Neural crest cell (in vitro differentiated cells): ENCODE measurements at places on chromosomes 3 and 15.

DNA sequence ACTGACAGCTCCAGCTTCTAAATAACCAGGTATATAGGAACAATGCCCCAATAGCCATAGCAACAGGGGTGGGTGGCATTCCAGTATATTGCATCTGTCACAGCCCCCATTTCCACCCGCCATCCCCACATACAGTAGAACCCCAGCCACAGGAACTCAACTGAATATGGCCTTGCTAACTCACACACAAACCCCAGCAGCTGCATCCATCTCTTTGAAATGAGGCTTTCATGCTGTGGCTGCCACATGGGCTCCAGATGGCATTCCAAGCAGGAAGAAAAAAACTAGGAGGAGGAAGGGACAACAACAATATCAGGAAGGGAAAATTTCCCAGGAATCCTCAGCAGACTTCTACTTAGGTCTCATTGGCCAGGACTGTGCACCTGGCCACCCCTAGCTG lies 54.6 kb downstream of the CCR3 start:
- DNase-seq = no peak

- DNase-seq = no peak
These were observed 1027.7 kb upstream of the NR2F2 start for GRCh38 chr15:95302809-95303208.

DNA sequence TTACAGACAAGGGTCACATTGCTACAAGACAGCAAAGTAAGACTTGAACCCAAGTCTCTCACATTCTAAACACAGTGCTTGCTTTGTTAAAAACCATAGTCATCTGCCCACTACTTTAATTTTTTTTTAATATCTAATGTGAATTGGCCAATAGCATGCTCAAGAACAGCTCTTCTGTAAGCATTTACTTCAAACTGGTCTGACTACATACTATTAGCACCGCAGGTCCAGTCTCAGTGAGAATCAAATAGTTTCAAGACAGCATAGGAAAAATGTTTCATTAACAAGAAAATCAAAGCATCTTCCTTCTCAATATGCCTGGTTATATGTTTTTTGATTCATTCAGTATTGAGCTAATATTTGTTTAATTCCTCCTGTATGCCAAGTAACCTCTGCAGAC lies 419.9 kb downstream of the ERC2 start:
- no peak for DNase-seq

DNA sequence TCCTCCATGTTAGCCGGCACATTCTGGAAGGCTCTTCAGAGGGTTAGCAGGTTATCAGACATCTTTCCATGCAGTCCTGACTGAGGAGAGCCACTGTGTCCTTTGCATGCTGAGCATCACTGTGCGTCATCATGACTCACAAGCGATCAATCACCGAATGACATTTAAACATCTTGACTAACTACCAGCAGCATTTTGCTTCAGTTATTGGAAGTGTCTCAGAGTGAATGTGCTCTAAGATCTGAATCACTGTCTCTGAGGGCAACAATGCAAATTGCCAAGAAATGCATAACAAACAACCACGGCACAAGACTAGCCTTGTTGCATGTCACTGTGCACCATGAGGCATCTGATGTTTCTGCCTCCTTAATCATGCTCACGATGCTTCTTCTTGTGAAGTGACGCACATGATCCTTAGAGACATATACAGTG lies 18.3 kb upstream of the ATP8B4 start:
- no peak for DNase-seq

GRCh38 chr3:73081140-73081539 lies 19.7 kb downstream of the EBLN2 start:
- DNase-seq = no peak

- DNase-seq = no peak
These were observed 183.0 kb downstream of the ABHD5 start for GRCh38 chr3:43873723-43874122.

GRCh38 chr3:63076357-63076756 lies 201.1 kb upstream of the CADPS start:
- no peak for DNase-seq

DNA sequence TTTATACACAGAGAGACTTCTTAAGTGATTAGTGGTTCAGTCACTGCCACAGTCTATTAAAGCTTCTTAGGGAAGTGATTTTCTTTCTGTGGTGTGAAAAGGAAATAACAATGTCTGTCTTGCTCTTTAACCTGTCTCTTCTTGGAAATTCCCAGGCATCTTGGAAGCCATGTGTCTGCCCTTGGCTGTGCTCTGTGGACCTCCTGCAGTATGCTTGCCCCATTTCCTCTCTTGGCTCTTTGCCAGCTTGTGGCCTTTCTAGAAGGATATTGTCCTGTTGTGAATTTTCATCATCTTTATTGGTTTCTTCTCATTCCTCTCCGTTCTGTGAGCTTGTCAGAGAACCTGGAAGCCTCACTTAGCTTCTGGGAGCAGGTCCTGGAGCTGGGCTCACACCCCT lies 338.4 kb upstream of the C2CD4B start:
- DNase-seq = no peak
